ENCODE measurements at places on chromosomes 16 and 17.

- no peak for DNase-seq
Measured at GRCh38 chr16:89905511-89906139, 13.0 kb upstream of the MC1R start.

DNA sequence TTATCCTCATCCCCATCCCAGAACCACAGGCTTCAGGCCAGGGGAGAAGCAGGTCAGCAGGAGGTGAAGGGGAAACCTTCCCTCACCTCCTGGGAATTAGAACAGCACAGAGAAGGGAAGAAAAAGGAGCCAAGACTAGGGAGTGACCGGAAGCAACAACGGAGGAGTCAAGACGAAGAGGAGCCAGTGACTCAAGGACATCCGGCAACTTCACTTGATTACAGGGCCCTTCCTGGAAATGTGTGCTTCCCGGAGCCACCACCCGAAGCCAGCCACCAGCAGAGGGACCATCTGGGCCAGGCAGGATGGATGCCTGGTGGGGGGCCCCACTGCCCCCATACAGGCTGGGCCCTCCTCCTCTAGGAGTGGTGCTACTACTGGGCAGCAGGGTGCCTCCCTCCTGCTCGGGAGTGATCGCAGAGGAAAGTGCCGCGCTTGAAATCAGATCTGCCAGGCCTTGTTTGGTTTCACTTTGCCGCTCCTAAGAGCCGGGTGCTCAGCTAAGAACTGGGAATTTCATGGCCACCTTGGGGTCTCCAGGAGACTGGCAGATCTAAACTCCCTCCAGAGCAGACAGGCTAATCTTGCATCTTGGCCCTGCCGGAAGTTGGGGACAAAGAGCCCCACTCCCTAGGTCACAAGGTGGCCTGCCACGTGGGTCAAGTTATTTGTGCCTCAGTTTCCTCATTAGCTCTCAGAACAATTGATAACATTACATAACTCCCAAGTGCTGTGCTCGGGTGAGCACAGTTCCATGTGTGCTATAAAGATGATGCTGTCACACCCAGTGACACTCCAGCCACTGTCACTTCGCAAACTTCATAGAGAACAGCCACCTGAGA lies 6.6 kb downstream of the CDC42EP4 start:
- DNase-seq: no peak

GRCh38 chr17:27466376-27466742 lies 10.1 kb downstream of the KSR1 start:
- no peak for DNase-seq

DNA sequence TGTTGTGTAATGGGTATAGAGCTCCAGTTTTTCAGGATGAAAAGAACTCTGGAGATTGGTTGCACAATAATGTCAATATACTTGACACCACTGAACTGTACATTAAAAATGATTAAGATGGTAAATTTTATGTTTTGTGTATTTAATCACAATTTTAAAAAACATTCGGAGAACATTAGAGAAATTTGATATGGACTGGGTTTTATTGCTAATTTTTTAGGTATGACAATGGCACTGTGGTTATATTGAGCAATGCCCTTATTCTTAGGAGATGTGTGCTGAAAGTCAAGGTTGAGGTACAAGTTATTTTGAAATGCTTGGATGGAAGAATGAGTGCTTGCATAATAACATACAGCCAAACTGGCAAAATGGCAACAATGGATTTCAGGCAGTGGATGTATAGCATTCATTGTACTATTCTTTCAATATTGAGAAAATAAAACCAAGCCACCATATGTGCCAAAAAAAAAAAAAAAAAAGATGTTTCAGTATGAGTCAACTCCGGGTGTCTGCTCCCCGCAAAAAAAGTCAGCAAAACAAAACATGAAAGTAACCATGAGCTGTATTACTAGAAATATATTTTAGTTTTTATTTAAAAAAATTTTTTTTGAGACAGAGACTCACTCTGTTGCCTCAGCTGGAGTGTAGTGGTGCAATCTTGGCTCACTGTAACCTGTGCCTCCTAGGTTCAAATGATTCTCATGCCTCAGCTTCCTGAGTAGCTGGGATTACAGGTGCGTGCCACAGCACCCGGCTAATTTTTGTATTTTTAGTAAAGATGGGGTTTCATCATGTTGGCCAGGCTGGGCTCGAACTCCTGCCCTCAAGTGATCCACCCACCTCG lies 19.8 kb downstream of the HOXB1 start:
- no peak for DNase-seq

DNA sequence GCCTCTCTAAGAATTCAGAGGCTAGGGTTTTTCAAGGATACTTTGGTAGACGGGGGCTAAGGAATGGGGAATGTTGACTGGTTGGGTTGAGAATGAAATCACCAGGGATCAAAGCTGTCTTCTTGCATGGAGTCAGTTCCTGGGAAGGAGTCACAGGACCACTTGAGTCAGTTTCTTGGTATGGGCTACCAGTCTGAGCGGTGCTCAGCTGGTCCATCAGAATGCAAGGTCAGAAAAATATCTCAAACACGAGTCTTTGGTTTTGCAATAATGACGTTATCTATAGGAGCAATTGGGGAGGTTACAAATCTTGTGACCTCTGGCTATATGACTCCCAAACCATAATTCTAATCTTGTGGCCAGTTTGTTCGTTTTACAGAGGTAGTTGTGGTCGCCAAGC lies 18.4 kb downstream of the CHD9NB start:
- no peak for DNase-seq
